ENCODE measurements at places on chromosomes 12 and 14.

DNA sequence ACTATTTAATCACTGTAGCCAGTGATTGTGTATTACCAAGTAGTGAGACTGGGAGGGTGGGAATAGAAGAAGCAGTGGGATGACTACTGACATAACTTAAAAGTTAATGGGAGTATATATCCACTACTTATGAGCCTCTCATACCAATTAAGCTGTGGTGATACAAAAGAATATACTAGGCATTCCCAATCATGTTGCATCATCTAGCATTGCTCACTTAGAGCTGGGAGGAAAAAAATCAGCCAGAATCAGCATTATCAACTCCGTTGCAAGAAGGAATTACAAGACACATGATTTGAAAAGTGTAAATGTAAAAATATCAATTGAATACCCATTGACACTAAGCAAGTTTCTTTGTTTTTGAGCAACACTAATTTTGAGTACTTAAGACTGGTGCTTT lies 745 bp upstream of the PPP1R36 start:
- DNase-seq = no peak

GRCh38 chr14:73234586-73235394 lies 2.5 kb upstream of the PAPLN start:
- DNase-seq = no peak

DNA sequence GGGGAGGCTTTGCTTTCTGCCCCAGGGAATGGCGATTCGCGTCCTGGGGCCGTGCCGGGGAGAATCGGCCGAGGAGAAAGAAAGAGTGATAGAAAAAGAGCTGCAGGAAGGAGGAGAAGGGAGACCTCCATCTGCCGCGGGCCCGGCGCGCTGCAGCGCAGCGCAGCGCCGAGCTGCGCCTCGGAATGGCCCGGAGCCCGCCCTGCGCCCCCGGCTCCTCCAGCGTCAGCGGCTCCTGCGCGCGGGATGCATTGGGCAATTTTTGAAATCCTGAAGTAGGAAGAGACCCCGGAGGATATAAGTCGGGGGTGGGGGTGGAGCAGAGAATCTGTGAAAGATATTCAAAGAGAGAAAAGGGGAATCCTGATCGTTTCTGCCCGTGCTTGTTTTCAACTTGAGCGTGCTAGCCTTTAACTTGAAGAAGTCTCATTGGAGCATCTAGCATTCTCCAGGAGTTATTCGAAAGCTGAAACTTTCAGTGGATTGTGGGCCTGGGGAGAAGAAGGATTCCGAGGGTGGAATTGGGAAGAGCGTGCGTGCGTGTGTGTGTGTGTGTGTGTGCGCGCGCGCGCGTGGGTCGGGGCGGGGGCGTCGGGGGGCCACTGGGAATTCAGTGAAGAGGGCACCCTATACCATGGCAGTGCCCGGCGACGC lies 441 bp downstream of the PDE3A start:
- DNase-seq = no peak

DNA sequence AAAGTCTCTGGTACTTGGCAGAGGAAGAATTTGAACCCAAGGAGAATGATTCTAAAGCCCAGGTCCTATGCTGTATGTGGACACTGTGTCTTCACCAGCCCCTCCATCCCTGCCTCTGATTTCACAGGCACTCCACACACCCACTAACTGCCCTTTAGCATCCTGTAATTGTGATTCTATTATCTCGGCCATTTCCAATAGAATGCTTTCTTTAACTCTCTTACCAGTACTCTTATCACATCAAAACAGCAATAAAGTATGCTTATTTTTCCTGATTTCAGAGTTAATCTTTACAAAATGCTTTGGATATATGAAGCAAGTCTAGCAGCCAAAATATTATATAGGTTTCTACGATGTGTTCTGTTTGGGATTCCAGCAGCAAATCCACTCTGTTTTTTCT lies 37.9 kb upstream of the BTG1 start:
- DNase-seq = no peak

- DNase-seq = no peak
These were observed 60.6 kb downstream of the RNFT2 start for GRCh38 chr12:116798719-116799118.

DNA sequence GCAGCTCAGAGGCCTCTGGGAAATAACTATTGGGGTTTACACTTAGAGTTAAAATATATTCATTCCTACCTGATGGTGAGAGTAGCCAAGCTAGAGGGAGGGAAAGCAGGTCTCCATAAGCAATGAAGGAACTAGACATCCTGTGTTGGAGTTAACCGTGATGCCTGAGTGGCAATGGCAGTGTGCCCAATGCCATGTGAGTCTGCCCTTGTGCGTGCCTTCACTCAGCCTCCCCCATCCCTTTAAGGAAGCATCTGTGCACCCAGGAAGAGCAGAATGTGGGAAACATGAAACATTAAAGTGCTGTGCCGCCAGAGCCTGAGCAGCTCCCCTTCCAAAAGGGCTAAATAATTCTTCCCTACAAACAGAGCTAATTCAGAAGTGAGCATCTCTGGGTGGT lies 76.3 kb downstream of the COX16 start:
- DNase-seq = no peak

DNA sequence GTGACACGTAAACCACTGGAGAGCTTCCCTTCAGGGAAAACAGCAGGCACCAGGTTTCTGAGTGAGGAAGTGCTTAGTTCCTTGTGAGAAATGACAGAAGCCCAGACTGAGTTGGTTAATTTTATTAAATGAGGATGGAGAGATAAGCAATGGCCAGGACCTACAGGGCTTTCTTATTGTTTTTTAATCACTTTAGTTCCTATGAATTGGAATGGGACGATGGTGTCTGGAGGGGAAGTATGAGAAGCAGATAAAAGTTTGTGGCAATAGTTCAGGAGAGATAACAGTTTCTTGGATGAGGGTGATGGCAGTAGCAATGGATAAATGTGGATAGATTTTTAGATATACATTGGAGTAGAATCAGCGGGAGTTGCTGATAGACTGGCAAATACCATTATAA lies 86.5 kb upstream of the PTPRR start:
- DNase-seq = no peak

GRCh38 chr12:106247674-106248311 lies at the start of gene CKAP4:
Gene CKAP4, minus strand, starts transcription at chr12:106248020. Its CDS starts 169 bp downstream, at chr12:106247851.
- DNase-seq = no peak

DNA sequence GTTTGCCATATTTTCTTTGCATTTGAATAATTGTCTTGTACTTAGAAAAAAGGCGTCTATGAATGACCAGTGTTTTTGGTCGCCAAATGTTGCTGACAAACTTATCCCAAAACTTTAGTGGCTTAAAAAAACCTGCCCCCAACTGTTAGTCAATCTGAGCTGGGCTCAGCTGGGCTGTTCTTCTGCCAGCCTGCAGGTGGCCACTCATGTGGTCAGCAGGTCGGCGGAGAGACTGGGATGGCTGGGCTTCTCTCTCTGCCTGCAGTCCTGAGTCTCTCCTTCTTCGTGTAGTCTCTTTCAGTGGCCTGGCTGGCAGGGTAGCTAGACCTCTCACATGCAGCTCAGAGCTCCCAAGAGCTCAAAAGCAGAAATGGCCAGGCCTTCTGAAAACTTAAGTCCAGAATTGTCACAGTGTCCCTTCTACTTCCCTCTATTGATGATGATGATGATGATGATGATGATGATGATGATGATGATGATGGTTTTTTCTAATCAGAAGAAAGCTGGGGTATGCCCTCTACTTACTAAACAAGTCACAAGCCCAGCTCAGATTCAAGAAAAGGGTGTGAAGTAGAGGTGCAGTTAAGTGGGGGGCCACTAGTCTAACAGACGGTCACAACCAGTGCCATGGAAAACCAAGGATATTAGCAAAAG lies 87.9 kb downstream of the PTPN11 start:
- DNase-seq = no peak

- DNase-seq = no peak
These were observed 727.0 kb downstream of the C12orf50 start for GRCh38 chr12:87302126-87302745.

- DNase-seq = no peak
These were observed 1.4 kb upstream of the KCNK13 start for GRCh38 chr14:90060312-90060964.

DNA sequence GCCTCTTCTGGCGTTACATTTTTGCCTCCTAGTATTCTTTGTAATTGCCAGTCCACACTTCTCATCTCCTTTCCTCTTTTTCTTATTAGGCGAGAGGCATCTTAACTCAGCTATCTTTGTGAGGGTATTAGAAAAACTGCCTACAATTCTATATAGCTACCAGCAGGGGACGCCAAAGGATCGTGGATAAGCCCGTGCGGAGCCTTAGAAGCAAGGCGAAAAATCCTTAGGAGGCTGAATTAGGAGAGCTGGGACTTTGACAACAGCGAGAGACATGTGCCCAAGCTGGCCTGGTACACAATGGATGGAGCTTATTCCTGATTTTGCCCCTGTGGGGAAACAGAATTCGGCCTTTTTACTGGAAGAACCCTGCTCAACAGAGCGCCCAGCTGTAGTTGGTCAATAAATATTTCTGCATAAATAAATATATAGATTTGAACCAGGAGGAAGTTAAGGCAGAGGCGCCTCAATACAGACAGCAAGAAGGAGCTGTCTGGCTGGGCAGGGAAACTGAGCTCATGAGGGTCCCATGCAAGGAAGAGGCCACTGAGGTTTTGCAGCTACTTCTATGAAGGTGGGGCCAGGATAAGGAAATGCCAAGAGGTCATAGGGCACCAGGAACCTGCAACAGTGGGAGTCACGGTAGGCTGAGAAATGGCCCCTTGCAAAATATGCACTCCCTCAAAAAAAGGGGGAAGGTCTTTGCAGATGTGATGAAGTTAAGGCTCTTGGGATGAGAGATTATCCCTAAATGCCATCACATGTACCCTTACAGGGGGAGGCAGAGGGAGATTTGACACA lies 14.6 kb upstream of the RBM19 start:
- no peak for DNase-seq

GRCh38 chr12:5396541-5396940 lies 35.4 kb upstream of the NTF3 start:
- DNase-seq = peak; percentile 70

GRCh38 chr12:58163021-58163420 lies 221.7 kb downstream of the ATP23 start:
- DNase-seq = no peak

DNA sequence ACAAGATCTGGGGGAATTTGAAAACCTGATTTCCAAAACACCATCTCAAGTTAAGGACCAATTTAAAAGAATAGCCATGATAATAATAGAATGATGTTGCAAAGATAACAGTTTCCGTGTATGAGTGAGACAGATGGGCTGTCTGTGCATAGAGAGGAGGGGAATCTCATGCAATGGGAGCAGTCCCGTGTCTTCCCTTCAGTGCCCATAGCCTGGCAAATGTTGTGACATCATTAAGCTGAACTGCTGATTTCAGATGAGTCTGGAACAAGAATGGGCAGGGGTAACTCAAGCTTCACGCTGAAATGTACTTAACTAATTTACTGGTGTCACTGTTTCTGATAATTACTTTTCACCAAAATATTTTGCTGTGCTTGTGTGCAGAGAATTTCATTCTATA lies 454.0 kb downstream of the FOXG1 start:
- no peak for DNase-seq

DNA sequence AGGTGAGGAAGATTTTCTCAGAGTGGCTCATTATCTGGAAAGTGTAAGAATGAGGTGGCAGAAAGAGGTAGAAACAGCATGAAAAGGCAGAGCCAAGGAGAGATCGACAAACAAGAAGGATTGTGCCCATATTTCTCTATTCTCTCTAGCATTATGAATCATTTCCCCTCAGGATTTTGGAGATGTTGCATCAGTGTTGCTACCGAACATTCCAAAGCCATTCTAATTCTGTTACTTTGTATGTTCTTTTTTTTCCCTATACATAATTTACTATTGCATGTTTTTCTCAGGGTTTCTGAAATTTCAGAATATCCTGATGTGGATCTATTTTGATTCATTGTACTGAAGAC lies 61.4 kb downstream of the KICS2 start:
- no peak for DNase-seq

- DNase-seq = no peak
These were observed 1.5 kb downstream of the UBE2N start for GRCh38 chr12:93440043-93440835.

DNA sequence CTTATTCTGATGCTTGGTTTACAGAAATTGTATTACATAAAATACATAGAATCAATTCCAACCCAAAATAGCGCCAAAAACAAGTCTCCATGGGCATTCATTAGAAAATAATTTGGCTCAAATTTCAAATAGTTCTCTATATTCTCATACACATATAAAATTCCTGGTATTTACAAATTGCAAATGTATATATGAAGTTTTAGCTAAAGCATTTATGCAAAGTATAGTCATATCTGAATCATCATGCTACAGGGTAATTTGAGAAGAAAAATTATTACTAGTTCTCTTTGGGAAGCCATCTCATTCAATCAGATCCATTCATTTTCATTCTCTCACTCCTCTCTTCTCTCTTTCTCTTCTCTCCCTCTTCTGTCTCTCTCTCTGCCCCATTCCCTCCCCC lies 257.8 kb downstream of the DPF3 start:
- DNase-seq = no peak

DNA sequence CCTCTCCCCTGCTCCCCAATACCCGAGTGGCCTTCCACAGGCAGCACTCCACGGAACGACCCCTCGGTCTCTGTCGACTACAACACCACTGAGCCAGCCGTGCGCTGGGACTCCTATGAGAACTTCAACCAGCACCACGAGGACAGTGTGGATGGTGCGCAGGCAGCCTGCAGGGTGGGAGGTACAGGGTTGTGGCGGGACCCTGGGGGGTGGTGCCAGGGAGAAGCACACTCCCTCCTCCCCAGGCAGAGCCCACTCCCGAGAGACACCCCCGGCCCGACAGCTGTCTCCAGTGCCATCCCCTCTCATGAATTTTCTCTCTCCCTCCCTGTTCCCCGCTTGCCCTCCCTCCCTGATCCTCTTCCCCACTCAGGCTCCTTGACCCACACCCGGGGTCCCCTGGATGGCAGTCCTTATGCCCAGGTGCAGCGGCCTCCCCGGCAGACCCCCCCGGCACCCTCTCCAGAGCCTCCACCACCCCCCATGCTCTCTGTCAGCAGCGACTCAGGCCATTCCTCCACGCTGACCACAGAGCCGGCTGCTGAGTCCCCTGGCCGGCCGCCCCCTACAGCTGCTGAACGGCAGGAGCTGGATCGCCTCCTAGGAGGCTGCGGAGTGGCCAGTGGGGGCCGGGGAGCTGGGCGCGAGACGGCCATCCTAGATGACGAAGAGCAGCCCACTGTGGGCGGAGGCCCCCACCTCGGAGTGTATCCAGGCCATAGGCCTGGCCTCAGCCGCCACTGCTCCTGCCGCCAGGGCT lies 9.0 kb downstream of the TNS2 start:
- DNase-seq = no peak

GRCh38 chr14:79665556-79665955 lies 545.7 kb downstream of the DIO2 start:
- no peak for DNase-seq

GRCh38 chr14:25122843-25123242 lies 72.9 kb upstream of the STXBP6 start:
- no peak for DNase-seq

- no peak for DNase-seq
These were observed 117.8 kb downstream of the PHLDA1 start for GRCh38 chr12:75913502-75914351.
